Activated T-cell treated with anti-CD3 and anti-CD28 coated beads for 48 hours (primary cell): ENCODE measurements at places on chromosomes 16 and 17.

DNA sequence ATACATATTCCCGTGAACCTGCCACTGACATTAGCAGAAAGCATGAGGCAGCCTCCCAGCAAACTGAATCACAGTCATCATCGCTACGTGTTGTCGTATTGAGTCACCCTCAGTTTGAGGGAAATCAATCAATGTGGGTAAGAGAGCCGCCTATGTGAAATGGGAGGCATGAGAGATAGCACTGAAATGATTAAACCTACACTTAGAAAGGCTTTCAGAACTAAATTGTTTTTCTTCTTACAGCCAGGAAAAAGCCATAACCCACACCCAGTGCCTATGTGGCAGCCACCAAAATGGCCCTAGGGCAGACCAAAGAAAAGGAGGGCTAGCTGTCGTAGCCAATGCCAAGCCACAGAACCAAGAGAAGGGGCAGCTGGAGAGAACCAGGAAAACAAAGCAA lies 90.5 kb downstream of the ADAMTS18 start:
- DNase-seq: no peak

DNA sequence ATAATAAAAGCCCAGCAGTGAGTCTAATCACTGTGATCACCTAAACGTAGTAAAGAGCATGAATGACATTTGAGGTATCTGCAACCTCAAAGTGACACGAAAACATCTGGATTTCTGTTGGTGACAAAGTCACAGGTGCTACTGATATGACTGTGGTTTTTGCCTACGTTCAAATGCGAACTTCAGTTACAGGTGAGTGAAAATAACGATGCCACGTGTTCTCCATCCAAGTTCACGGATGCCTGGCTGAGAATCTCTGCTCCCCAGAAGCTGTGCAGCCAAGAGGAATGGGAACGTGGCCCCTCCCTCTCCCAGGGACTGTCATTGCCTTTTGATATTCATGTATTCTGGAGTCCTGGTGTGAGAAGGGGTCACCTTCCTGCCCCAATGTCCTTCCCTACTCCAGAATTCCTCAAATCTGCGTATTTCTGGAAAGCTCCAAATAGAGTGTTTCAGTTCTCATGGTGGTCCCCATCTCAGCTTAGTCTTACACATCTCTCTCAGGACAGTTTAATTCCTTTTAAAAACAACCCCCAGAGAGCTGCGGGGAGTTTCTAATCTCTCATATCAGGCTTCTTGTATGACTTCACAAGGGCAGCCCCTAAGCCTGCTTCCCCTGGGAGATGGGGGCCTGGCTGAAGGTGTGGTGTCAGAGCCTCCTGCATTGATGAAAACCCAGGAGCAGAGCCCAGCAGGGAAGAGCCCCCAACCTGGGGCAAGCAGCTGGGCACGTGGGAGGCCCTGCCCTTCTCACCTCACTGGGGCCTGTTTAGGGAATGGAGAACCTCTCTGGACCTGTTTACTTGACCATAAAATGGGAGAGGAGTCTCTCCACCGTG lies 25.8 kb downstream of the PIK3R5 start:
- DNase-seq: no peak

DNA sequence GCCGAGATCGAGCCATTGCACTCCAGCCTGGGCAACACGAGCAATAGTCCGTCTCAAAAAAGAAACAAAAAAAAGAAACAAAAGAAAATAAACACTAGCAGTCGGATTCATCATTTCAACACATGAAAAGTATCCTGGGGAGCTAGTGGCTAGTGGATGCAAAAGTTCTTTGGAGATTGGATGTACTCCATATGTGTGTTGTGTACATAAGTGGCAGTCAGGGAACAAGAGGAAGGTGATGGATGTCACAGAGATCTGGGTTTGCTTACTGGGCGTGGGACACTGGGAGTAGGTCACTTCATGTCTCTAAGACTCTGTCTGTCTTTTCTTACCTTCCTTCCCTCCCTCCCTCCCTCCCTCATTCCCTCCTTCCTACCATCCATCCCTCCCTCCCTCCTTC lies 35.4 kb downstream of the MRC2 start:
- no peak for DNase-seq

GRCh38 chr17:49730078-49730784 lies 22.5 kb upstream of the SLC35B1 start:
- no peak for DNase-seq

GRCh38 chr16:51442141-51442870 lies 291.2 kb upstream of the SALL1 start:
- DNase-seq: no peak

DNA sequence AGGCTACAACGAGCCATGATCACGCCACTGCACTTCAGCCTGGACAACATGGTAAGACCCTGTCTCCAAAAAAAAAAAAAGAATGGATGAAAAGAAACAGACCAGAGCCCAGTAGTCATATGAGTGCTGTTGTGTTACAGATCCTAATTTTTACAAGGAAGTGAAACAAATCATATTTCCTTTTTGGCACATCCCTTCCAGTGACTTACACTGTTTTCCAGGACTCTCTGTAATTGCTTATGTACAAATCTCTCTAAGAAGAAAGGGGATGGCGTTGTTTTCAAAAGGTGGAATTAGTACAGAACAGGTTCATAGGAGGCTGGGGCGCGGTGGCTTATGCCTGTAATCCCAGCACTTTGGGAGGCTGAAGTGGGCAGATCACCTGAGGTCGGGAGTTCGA lies 19.8 kb upstream of the ZNF594 start:
- no peak for DNase-seq

DNA sequence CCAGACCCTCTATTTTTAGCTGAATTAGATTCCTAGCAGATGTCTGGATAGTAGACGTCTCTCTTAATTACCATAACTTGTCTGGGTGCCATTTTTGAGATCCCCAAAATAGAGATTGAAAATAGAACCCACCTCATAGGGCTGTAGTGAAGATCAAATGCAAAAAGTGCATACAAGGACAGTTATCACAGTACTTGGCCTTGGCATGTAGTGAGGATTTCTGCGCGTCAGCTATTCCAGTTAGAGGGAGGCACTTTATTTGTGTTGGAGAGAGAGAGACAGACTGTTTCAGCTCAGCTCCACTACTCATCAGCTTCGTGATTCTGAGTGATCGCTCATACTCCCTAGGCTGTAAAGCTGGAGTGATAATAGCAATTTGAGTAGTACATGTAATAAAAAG lies 59.6 kb upstream of the CDH13 start:
- no peak for DNase-seq

- no peak for DNase-seq
Measured at GRCh38 chr17:40290629-40291280, 3.1 kb downstream of the CDC6 start.

DNA sequence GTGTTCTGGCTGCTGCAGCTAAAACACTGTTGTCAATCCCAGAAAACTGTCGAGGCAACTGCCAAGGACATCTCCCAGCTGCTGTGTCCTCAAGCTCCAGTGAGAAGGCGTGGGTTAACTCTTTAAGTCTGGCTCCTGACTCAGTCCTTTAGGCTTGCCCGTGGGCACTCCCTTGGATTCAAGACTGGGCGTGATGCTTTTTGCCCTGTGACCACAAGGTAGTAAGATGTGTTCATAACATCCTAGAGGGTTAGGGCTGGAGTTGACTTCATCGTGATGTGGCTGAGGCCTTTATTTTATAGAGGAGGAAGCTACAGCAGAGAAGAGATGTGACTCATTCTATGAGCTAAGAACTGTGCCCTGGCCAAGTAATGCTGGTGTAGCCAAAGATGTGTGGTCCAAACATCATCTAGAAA lies 50.9 kb upstream of the TEKT3 start:
- no peak for DNase-seq

GRCh38 chr17:76929601-76930000 lies 61.4 kb downstream of the MGAT5B start:
- DNase-seq: no peak

DNA sequence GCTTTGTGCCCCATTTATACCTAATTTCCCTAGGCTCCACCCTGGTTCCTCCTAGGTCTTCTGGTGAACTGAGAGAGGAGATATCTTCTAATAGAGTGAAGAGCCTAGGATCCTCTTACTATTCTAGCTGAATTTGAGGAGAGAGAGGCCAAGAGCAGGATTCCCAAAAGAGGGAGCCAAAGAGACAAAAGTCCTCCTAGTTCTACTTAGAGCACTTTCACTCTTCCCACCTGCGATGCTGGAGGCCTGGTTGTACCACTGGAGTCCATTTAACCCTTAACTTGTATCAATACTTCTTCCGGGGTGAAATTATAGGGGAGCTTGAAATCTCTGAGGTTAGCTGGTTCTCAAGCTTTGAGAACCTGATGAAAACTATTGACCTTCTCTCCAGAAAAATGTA lies 3.4 kb upstream of the SSH2 start:
- no peak for DNase-seq

- no peak for DNase-seq
Measured at GRCh38 chr17:28173801-28174200, 131.3 kb downstream of the NLK start.

DNA sequence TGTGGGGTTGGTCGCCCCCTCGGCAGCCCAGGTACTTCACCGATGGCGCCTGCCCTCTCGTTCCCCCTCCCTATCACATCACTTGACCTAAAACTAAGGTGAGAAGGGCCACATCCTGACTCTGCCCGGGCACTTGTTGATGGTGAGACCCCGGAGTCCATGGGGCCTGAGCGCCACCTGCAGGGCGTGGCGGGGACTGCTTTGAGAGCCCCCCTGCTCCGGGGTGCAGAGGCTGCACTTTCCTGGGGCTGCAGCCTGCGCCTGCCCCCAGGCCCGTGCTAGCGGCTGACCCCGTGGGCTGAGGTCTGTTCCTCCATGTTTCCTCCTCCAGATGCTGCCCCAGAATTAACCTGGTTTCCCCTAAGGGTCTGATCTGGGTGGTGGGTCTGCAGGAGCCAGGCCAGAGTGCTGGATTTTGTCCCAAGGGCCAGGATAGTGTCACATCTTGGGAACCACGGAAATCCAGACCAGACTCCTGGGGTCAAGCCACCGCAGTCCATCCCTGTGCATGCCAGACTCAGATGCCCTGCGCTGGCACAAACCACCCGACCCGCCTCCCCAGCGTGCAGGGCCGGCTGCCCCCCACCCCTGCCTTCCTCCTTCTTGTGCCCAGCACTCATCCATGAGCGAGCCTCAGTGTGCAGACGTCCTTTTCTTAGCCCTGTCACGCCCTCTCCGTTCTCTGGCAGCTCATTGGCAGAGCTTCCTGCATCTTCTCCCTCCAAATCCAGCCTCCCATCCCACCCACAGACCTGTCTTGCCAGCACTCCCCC lies 2.7 kb downstream of the NDUFAF8 start:
- peak; percentile 67 for DNase-seq

GRCh38 chr16:69847643-69848042 lies 85.5 kb downstream of the WWP2 start:
- no peak for DNase-seq

DNA sequence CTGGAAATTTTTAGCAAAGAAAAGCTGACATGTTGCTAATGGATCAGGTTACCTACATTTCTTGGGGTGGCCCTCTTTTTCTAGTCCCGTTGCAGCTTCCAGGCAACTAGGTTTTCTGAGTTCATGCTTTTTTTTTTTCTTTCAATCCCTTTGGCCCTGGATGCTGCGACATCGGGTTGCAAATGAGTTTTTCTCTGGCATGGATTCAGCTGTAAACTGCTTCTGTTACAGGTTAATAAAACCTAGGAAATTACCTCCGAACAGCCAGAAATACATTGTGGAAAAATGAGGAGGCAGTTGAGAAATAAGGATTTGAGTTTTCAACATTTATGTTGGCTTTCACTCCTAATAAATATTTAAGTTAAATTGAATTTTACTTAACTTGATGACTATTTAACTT lies 149.8 kb upstream of the MAF start:
- DNase-seq: no peak

GRCh38 chr16:77308163-77308561 lies 109.0 kb downstream of the SYCE1L start:
- no peak for DNase-seq

DNA sequence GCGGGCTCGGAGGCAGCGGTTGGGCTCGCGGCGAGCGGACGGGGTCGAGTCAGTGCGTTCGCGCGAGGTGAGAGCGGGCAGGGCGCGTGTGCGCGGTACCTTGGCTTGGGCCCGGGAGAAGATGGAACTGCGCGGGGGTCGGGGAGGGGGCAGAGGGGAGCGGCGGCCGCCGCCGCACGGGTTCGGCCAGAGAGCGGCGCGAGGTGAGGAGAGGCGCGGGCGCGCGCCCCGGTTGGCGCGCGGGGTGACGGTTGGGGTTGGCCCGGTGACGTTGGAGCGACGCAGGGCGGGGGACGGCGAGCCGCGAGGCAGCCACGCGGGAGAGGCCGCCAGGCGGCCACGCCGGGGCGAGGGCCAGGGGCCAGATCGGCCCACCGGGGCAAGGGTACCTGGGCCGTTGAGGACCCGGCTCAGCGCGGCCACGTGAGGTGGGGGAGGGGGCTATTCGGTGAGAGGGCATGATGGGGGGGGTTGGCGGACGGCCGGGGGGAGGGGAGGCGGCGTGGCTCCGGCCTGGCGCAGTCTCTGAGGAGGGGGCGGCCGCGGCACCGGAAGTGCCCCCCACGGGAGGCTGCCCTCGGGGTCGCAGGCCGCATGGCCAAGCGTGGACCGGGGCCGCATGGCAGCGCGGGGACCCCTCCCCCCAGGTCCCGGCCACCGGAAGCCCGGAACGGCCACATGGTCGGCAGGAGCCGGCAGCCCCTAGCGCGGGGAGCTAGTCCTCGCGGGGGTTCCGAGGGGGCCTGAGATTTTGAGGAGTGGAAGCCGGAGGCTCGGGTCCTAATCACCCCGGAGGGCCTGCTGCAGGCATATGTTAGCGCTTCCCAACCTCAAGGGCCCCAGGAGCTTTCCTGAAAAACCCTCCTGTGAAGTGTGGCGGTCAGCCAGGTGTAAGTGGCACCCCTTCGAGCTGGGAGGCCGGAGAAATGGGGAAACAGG lies 527 bp downstream of the EIF5A start:
- peak; percentile 41 for DNase-seq

- no peak for DNase-seq
Measured at GRCh38 chr17:57032343-57032742, 52.7 kb upstream of the AKAP1 start.

GRCh38 chr16:25493136-25493811 lies 198.5 kb upstream of the HS3ST4 start:
- DNase-seq: no peak

GRCh38 chr16:47687694-47688093 lies 226.6 kb downstream of the PHKB start:
- no peak for DNase-seq

DNA sequence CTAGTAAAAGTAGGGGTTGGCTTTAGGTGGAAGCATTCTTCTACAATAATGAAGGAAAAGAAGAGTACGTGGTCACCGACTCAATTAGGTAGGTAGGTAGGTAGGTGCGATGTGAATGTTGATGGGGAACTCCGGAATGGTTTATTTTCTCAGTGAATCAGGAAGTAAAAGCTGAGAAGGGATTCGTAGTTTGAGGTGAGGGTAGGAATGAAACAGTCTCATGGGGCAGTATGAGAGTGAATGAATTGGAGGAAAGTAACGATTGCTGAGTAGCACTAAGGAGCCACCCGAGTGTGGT lies 13.9 kb downstream of the PER1 start:
- no peak for DNase-seq
